SK-N-SH treated with all-trans-retinoic acid at 6 μM for 48 hours (cell line): ENCODE measurements at places on chromosomes 7 and 10.

- no peak for ATAC-seq
Observed at GRCh38 chr10:5683065-5683464, 1.6 kb upstream of the TASOR2 start.

DNA sequence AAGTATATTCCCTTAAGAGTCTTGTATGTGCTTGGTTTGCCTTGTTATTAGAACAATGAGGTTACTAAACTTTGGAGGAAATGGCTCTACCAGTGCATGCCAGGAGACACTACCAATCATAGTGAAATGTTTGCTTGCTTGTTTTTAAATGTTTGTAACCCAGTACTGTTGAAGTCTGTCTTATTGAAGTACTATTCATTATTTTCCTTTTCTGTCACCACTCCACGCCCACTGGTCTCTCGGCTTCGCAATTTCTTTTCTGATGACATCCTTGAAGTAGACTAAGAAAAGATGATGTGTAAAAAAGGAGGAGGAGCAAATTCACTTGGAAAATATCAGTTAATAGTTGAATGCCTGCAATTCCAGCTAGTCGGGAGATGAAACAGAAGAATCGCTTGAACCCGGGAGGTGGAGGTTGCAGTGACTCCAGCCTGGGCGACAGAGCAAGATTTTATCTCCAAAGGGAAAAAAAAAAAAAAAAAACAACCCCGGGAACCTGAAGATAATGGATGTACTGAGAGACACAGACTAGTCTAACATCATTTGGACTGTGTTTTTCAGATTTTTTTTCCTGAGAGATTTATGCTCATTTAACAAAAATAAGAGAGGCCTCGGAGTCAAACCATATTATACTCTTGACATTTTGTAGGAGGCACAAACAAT is 959.4 kb downstream of the PCDH15 start:
- ATAC-seq = no peak

GRCh38 chr7:82481499-82482097 is 38.0 kb upstream of the CACNA2D1 start:
- ATAC-seq = peak; percentile 53; the same call in 2 of the 3 replicates

DNA sequence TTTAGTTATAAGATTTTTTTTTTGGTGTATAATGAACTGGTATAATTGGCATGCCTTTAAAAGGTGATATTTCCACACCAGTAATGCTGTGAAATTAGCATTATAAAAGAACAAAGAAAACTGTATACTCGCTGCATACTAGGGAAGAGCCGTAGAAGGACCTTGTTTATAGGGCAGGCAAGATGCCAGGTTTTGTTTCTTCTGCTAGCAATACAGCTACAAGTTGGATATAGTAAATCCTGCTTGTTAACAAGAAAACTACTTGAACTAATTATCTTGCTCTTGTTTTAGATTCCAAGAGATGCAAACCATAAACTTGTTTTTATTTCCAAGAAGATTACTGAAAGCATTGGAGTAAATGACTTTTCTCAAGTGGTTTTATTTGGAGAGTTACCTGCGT is 1.9 kb downstream of the DNAH11 start:
- ATAC-seq = no peak

DNA sequence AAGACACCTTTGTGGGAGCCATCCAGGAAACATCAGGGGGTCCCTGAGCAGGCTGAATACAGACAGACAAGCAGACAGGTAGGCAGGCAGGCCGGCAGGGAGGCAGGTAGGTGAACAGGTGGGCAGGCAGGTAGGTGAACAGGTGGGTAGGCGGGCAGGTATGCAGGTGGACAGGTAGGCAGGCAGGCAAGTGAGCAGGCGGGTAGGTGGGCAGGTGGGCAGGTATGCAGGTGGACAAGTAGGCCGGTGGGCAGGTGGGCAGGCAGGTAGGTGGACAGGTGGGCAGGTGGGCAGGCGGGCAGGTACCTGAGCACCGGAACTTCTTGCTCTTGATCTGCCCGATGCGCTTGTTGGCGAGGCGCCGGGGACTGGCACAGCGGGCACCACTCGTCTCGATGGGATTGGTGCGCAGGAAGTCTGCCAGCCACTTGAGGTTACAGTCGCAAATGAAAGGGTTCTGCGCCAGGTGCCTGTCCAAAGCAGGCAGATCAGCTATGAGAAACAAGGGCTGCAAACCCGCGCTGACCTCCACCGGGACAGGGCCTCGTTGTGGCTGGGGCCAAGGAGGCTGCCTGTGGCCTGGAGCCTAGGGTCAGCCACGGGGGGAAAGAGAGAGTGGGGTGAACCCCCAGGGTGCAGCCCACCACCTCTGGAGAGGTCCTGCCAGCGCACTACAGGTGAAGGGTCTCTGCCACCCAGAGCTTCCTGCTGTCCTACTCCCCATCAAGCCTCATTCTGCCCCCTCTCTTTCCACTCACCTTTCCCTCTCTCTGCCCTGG is 136.9 kb downstream of the SLIT1 start:
- ATAC-seq = no peak

- no peak for ATAC-seq
Observed at GRCh38 chr7:45268013-45268412, 110.4 kb downstream of the RAMP3 start.

DNA sequence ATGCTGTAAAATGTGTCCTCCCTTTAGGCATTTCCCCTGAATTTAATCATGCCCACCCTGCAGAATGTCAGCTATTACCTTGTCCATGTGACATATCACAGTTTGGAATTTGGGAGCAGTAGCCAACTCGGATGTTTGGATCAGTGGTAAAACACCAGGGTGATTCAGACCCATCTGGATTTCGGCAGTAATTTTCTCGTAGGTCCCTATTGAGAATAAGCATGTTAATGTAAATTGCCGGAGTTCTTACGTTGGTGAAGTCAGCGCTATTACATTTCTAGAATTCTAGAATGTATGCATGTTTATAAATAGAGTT is 44.1 kb downstream of the HGF start:
- ATAC-seq = peak; percentile 95

- ATAC-seq = no peak
Observed at GRCh38 chr7:103541026-103541425, 95.0 kb upstream of the SLC26A5 start.

DNA sequence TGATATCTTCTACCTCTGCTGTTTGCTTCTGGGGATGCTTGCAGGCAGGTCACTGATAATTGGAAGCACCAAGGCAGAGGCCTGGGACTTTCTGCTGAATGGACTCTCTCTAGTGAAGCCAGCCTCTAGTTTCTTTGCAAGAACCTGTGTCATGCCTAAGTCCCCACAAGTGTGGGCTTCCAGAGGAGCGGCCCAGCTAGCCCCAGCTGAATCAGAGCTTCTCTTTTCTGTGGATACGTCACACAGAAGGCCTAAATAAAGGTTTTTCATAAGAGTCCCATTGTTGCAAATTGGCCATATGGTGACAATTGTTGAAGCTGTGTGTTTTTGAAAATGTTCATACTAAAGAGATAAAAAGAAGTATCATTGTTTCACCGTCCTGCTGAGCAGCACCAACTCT is 6.8 kb upstream of the OPALIN start:
- no peak for ATAC-seq

DNA sequence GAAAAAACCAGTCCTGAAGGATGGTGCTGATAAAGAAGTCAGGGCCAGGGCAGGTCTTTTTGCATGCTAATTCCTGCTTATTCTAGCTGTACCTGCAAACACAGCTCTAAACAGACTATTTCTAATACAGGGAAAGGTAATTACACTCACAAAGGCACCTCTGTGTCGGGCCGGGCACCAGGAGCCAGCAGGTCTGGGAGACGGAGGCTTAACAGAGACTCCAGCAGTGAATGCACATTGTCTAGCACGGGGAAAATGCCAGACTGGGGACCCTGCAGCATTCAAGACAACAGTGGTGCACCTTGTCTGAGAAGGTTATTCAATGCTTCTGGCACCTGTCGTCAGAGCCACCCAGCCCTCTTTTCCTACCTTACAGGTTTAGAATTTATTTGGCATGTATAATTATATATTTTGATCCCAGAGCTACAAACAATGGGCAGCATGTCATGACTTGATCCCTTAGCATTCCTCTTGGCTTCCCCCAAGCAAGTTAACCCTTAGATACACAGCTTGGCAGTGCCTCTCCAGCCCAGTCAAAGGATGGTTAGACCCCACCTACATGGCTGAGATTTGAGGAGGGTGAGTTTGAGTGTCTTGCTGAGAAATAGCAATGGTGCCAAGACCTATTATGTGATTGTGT is 185.2 kb downstream of the SLC25A13 start:
- ATAC-seq = no peak

DNA sequence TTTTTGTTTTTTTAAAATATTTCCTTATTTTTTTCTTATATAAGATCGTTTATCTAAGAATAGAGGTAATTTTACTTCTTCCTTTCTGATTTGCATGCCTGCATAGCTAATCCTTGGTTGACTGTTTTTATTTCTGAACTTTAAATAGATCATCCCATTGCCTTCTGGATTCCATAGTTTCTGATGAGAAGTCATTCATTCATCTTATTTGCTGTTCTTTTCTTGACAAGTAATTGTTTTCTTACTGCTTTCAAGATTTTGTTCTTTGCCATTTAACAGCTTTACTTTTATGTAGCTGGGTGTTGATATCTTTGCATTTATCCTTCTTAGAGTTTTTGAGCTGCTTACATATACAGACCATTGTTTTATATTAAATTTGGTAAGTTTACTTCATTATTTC is 437.9 kb downstream of the SDK1 start:
- ATAC-seq = no peak

- ATAC-seq = no peak
Observed at GRCh38 chr10:82910301-82910700, 1035.3 kb downstream of the NRG3 start.

DNA sequence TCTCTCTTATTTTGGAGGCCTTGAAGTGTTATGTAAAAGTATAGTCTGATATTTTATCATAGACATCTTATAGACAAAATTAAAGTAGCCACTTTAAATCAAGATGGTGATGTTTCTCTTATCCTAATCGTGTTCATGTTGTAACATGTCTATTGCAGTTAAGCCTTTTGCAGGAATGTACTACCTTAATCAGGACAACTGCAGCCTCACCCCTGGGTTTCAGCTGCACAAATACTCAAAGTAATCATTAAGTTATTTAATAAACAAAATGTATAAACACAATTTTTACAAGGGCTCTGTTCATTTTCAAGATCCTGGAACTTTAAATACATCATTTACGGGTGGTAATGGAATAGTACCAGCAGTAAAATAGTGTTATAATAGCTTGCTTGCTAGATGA is 14.4 kb upstream of the KIF5B start:
- no peak for ATAC-seq

GRCh38 chr7:15007507-15007906 is 105.0 kb upstream of the DGKB start:
- ATAC-seq = peak; percentile 72

DNA sequence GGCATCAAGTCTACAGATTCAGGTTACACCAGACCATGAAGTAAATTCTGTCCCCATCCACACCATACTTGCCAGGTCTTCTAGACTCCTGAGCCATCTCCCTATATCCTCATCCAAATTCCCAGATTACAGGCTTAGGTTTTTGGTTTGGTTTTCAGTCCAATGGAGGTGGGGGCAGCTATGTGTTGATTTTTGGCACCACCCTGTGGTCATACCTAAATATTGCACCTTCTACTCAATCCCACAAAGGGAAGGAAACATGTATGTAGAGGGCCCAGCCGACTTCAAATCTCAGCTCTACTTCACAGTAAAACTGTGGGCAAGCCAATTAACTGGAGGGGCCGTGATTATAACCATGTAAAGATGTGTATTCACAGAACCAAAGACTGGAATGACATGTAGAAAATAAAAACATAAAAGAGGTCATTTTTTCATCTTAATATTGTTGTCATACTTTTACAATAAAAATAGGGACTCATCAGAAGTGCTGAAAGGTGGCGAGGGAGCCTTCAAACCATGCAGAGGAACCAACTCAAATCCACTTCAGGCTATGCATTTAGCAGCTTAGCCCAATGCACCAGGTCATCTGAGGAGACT is 19.8 kb downstream of the ERCC6 start:
- peak; percentile 91 for ATAC-seq

DNA sequence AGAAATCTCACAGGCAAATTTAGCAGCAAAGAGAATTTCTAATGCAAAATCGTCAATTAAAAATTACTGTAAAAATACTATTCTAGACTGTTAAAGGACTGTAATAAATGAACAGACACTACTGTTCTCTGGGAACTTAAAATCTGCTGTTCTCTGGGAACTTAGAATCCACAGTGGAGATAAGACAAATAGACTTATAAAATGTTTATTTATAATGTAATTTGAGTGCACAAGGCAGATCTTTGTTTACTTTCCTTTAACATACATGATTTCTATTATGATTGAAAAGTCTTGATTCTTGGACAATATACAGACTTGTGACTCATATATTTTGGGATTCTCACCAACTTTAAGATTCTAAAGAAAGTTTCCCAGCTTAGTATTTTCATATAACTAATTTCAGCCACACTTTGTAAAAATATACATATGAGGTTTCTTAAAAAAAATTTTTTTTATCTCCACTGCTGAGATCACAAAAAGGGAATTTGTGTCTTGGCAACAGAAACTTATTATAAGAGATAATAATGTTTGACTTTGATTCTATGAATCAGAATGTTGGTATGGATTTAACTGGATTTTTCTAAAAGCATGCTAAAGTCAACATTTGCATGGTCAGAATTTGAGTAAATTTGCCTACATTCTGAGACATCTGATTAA is 166.3 kb upstream of the RHOBTB1 start:
- 0 out of 3 replicates have a peak, but pooled peaks have one; percentile 30 for ATAC-seq

- ATAC-seq = no peak; the same call in 2 of the 3 replicates
Observed at GRCh38 chr10:132453470-132453861, 56.5 kb downstream of the PWWP2B start.

DNA sequence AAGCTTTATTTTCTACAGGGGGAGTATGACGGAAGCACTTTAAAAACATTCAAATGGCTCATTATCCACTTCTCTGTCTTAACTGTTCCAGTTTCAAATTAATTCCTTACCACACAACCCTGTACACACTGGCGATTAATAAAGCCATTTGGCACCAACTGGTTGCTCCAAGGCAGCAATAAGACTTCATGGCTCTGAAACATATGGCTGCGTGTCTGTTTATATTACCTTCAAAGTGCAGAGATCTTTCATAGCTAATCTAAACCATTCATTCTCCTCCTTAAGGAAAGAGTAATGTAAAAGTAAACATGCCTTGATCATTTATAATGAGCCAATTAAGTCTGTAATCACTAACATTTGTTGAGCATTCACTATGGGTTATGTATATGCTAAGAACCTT is 325.7 kb downstream of the PARD3 start:
- ATAC-seq = peak; percentile 57
